ENCODE measurements at places on chromosomes 16 and 17.

GRCh38 chr17:80644536-80644935, 99.9 kb downstream of the RPTOR start:
- no peak for DNase-seq

DNA sequence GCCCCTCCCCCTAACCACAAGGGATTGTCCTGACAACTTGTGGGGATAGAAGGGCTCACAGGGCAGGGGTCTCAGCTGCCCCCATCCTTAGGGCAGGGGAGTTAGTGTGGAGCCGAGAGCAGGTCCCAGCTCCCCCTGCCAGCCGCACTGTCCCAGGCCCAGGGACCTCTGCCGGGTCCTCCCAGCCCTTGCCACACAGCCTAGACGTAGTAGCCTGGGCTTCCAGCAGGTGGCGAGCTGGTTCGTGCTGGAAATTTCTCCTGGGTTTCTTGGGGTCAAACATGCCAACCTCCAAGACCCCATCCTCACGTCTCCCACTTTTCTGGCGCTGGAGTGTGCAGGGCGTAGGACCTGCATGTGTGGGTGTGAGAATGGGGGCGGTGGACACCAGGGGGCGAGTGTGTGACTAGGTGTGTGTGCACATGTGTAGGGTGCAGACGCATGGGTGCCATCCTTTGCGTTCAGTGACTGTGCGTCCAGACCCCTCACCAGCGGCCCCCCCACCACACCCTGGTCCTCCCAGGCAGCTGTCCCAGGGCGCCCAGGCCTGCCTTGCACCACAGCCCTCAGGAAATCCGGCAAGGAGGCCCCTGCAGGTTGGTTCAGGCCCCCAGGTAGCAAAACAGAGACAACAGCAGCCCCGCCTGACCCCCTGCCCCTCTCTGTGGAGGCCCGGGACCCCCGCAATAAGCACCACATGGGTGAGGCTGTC, 29.5 kb downstream of the SBK1 start:
- DNase-seq, result peak; percentile 21

DNA sequence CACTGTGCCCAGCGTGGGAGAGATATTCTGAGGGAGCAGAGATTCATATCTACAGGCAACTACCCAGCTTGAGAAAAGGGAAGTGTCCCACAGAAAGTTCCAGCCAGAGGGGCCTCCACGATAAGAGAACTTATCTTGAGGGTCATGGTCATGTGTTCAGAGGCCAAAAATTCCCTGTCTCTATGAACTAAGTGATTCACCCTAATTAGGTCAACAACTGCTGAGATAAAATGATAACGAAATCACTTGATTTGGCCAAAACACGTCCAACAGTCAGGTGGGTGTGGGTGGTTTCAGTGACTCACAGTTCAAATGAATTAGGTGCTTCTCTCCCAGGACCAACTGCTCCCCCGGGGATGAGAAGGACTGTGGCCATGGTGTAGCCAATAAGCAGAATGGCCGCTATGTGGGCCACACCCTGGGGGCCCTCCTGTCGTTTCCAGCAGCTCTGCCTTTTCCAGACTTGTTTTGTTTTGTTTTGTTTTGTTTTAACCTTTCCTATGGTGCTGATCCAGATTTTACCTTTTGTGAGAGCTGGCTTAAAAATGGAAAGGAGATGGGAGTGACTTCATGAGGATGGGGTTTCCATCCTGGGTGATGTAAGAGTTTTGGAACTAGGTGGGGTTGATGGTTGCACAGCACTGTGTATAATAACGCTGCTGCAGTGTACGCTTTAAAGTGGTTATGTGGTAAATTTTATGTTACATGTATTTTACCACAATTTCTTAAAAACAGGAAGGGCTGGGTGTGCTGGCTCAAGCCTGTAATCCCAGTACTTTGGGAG, 8.7 kb downstream of the DNAI2 start:
- no peak for DNase-seq

- DNase-seq, result no peak
Measured at GRCh38 chr16:67444259-67445125, 13.6 kb downstream of the HSD11B2 start.

DNA sequence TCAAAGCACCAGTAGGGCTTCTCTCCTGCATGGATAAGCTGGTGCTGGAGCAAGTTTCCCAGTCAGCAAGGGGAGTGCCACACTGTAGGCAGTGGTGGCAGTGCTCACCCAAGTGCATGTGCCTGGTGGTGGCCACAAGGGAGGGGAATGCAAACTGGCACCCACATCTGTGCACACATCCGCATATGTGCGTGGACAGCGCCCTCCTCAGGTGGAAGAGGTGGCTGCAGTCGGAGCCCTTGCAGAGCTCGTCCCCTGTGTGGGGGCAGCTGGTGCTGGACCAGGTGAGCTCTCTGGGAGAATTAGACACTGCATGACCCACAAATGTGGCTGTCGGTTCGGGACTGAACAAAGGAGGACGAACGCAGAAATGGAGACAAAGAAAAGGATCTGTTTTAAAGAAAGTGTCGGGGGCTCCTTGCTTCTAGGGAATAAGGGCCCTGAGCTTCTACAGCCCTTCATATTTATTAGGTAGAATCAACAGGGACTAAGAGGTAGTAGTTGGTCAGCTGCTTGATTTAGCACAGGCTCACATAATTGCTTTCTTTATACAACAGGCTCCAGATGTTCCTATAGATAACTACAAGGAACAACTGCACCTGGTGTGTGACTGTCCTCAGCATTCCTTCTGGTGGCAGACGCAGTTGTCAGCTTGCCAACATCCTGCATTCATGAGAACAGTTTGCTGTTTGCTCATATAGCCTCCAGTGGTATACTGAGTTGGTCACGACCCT, 5.3 kb upstream of the ZNF689 start:
- DNase-seq, result no peak

DNA sequence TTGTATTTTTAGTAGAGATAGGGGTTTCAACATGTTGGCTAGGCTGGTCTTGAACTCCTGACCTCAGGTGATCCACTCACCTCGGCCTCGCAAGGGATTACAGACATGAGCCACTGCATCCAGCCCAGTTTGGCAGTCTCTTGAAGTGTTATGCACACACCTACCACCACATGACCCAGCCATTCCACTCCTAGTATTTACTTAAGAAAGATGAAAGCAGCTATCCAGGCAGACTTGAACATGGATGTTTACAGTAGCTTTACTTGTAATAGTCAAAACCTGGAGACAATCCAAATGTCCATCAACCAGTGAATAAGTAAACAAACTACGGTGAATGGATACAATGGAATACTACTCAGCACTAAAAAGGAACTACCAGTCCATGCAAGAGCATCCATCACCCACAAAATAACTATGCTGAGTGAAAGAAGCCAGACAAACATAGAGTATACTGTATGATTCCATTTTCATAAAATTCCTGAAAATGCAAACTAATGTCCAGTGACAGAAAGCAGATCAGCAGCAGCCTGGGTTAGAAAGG, 37.8 kb upstream of the RASD1 start:
- no peak for DNase-seq

DNA sequence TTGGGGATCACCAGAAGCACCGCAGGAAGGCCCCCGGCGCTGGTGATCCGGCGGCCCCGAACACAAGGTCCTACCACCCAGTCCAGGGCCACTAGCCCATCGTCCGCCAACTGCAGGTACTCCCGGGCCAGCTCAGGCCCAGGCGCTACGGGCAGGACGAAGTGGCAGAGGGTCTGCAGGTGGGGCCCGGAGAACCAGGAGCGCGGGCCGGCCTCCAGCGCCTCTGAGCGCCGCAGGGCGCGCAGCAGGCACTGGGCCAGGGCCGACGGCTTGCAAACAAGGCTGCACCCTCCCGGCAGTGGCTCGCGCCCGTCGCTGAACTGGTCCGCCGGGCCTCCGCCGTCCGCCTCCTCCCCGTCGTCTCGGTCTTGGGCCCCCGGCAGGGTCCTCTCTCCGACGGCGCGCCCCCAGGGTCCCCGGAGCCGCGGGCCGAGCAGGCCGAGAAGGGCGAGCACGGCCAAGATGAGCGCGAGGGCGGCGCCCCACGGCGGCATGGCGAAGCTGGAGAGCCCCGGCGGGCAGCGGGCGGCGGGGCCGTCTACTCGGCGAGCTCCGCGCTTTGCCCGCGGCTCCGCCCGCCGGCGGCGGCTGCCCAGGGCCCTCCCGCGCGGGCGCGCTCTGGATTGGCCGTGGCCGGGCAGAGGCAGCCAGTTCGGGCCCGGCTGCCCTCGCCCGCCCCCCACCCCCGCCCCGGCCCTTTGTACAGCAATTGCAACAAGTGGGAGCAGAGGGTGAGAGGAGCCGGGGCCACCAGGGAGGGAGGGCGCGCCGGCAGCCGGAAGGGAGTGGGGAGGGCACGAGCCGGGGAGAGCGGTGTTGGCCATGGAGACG, at the start of gene ABHD15:
TSS of gene ABHD15 (minus strand) at position 565 of the 831 bp plus-strand sequence. CDS start at position 494, 71 bp downstream.
- peak; percentile 76 for DNase-seq

DNA sequence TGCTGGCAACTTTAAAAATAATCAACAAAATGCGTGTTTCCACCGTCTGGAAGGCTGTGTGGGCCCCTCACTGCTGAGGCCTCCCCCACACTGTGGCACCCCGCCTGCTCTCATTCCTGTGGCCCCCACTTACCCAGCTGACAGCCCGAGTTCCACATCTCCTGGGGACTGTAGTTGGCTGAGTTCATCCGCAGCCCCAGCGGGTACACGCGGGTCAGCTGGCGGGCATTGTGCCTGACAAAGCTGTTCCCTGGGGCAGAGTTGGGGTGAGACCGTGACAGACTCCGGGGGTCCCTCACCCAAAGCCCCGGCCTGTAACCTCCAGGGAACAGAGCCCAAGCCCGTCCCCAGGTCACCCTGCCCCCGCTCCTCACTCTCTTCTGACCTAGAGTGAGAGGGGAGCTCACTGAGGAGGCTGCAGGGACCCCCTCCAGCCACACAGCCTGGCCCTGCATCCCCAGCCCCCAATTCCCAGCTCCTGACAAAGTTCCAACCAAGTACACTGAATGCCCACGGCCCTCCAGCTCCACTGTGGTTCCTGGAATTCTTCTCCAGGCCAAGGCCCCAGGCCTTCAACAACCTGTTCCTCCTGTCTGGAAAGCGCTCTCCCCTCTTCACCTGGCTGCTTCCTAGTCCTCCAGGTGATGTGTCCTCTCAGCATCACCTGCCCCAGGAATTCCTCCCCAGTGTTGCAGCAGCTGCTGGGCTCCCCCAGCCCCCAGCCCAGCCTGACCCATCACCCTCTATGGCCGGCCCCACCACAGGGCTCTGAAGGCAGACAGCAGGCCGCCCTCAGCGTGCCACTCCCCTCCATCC, 18.0 kb downstream of the PLCD3 start:
- DNase-seq, result no peak

DNA sequence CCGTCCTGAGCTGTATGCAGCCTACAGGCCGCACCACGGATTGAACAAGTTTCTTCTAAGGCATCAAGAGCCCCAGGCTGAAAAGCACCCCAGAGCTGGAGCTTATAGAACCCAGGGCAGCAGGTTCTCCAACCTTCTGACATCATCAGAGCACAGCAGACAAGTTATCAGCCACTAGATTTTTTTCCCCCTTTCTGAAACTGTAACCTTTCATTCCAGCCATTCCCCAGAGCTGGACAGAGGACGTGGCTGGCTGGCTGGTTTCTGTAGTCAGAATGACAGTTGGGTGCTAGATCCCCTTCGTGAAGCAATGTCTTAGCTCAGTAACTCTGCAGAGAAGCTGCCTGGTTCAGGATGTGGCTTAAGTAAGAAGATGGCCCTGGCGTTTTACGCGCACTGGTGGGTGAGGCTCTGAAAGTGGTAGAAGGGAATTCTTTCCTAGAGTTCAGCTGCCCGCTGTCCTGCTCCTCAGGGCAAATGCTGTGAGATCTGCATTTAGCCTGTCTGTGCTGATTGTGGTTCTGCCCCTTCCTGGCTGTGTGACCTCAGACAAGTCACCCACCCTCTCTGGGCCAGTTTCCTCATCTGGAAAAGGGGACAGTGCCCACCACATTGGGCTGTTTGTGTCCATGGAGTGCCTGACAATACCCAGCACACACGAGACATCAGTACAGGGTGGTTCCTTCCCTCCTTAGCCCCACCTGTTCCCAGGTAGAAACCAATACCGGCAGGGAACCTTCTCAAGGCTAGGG, 9.1 kb downstream of the DEXI start:
- DNase-seq, result no peak

DNA sequence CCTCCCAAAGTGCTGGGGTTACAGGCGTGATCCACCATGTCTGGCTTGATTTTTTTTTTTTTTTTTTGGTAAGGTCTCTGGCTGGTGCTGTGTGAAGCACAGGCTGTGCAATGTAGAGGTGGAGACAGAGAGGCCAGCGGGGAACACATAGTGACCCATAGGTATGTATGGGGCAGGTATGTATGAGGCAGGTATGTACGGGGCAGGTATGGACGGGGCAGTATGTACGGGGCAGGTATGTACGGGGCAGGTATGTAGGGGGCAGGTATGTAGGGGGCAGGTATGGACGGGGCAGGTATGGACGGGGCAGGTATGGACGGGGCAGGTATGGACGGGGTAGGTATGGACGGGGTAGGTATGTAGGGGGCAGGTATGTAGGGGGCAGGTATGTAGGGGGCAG, 5.0 kb downstream of the RPL3L start:
- DNase-seq, result no peak

GRCh38 chr17:10640475-10640874, 16.6 kb downstream of the MYH3 start:
- DNase-seq, result no peak

DNA sequence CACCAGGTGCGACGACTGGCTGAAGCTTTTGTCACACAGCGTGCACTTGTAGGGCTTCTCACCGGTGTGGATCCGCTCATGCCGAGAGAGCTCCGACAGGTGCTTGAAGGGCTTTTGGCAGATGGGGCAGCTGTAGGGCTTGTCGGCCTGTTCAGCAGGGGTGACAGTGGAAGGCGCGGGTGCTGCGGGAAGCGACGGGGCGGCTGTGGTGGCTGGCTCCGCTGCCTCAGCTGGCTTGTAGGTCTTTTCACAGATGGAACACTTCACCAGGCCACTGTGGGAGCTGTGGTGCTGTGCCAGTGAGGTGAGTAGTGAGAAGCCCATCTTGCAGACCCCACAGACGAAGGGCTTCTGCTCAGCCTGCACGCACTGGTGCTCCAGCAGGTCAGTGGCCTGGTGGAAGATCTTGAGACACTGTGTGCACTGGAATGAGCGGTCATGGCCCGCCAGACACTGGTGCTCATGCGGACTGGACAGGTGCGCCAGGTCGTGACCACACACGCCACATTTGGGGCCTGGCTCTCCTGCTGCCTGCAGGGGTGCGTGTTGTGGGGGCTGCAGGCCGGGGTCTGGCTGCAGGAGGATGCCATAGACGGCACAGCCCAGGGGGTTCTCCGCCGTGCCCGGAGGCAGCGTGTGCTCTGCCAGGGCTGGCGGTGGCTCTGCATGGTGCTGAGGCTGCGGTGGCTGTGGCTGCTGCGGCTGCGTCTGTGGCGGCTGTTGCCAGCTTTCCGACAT, 2.8 kb downstream of the ZNF319 start:
- DNase-seq, result no peak

- no peak for DNase-seq
Measured at GRCh38 chr17:82188001-82188961, 24.4 kb downstream of the CCDC57 start.

GRCh38 chr17:5019475-5019956, 15.7 kb downstream of the SLC52A1 start:
- DNase-seq, result peak; percentile 52

- no peak for DNase-seq
Measured at GRCh38 chr17:9217151-9218056, 196.1 kb downstream of the NTN1 start.

DNA sequence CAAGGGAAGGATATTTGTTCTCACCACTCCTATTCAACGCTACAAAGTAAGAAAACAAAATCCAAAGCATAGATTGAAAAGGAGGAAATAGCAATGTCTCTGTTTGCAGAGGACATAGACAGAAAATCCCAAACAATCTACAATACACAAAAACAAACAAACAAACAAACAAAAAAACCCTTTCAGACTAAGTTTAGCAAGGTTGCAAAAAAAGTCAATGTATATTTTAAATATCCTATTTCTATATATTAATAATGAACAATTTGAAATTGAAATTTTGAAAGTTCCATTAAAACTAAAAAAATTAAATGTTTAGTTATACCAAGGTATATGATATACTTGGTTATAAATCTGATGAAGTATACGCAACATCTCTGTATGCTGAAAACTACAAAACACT, 37.2 kb downstream of the MYH10 start:
- no peak for DNase-seq
